ENCODE measurements at places on chromosomes 3 and 15.

DNA sequence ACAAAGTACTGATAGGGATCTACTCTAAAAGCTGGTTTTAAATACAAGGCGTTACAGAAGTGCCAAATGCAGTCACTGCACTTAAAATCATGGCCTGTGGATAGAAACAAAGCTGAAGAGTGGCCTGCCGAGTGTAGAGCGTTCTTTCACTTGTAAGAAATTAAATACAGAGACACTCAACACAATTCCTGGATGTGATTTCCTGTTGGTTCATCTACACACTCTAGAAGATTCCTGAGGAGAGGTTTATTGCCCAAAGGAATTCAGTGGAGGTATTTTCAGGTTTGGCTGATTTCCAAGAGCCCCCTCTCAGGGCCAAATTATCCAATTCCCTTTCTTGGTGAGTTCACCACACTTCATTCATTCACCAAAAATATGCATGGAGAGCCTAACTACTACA lies 200.3 kb upstream of the IL12A start:
- no peak for DNase-seq

- DNase-seq: no peak
These were observed 5.8 kb upstream of the DUT start for GRCh38 chr15:48325400-48325799.

DNA sequence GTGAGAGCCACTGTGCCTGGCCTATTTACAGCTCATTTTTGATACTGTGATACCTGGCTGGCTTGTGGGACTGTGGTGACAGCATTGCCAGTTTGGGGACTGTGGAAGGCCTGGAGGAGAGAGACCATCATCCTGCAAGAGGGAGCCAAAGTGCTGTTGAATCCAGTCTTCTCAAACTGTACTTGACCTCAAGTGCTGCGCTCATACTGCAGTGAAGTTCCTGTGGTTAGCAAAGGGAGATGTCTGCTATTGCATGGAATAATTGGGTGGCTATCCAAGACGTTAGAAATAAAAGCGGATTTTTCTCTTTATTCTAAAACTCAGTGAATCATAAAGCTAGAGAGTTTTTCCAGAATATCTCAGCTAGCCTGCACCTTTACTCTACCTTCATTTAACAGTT lies 83.4 kb downstream of the CCK start:
- no peak for DNase-seq

- DNase-seq: no peak
These were observed 275.9 kb downstream of the UBE2E2 start for GRCh38 chr3:23479026-23479425.

DNA sequence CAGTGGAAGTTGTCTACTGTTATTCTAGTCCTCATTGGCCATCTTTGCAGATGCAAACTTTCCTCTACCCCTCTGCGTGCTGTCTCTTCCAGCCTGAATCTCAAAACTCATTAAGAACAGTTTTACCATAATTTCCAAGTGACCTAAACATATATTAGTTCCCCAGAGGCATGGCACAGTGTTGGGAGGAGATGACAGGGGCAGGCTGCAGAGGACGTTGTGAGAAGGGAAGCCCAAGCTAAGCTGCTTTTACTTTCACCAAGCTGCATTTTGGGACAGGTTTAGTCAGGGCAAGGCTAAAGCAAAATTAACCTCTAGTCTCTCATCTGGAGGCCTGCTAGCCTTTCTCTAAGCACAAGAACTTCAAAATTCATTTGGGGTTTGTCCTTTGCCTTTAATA lies 318.6 kb upstream of the SATB1 start:
- DNase-seq: no peak

- DNase-seq: no peak
These were observed 44.3 kb upstream of the GCNT3 start for GRCh38 chr15:59567324-59567723.

DNA sequence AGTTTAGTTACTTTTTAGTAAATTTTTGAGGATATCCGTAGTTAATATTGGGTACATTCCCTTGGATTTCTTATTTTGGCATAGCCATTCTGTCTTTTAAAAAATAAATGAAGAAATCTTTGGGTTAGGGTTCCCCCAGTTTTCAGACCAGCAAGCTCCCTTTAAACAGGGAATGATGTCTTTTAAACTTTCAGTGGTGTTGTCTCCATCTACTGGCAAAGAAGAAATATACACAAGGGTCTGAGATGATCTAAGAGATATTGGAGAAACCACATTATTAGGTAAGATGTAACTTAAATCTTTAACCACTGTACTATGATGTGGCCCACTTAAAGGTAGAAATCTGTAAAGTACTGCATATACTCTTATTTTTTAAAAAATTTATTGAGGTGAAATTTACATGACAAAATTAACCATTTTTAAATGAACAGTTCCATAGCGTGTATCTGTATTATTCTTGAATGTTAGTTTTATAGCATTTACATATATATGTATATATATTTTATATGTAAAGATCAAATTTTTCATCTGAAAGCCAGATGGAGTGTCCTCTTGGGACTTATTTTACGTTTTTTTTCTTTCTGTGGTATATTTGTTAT lies 35.1 kb upstream of the EIF3J start:
- DNase-seq: no peak

DNA sequence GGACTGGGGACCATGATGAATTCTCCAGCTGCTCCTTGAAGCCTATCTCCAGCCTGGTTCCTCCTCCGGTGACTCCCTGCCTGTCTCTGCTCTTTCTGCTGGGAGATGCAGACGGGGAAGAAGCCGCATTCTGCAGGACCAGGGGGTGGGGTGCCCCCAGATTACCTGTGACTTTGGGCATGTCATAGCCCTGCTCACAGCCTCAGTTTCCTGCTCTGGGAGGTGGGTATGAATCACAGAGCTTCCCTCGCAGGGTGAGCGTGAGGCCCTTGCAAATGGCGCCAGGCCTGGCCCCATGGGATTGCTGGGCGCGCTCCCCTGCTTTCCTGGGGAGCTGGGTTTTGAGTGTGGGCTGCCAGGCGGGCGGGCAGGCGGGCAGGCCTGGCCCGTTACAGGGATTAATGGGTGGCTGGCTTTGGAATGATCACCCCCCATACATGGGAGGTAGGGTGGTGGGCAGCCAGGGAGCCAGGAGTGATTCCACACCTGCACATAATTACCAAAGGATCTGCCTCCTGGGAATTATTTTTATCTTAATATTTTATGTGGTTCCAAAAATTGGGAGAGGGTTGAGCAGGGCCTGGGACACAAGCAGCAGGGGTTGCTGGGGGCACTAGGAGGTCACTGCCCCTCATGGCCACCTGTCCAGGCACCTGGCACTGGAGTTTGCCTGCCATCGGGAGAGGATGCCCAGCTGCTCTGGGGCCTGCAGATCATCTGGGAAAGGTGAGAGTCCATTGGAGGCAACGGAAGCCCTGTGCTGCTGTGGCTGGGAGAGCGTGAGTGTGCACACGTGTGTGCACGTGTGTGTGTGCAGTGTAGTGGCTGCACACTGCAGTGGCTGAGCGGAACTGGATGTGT lies 106.8 kb downstream of the WNT7A start:
- DNase-seq: no peak

GRCh38 chr3:53776494-53777101 lies 69.6 kb downstream of the CHDH start:
- DNase-seq: no peak

- no peak for DNase-seq
These were observed 239.3 kb downstream of the CPNE4 start for GRCh38 chr3:131795390-131796090.

- DNase-seq: no peak
These were observed 467 bp downstream of the HGD start for GRCh38 chr3:120681506-120682038.
